ENCODE measurements at places on chromosomes 12 and 14.

DNA sequence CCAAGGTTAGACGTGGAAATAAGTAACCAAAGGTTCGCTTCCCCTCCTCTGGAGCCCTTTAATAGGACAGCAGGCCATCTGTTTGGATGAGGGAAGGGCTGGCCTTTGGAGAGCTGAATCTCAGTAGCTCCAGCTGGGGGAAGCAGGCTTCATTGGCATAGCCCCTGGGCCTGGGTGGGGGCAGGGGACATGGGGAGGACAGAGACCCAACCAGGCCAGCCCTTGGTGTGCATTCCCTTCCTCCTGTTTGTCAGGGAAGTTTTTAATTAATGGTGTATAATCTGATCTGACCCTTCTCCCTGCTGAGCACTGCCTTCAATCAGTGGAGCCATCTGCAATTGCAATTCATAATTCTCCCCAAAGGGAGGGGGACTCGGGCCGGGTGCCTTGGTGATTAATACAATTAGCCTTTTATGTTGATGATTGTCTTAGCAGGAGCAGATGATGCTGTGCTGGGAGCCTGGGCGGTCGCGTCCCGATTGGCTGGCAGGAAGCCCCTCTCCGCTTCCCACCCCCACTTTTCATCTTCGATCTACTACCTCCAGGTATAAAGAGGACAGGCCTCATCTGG, 6.4 kb downstream of the AQP6 start:
- no peak for DNase-seq

DNA sequence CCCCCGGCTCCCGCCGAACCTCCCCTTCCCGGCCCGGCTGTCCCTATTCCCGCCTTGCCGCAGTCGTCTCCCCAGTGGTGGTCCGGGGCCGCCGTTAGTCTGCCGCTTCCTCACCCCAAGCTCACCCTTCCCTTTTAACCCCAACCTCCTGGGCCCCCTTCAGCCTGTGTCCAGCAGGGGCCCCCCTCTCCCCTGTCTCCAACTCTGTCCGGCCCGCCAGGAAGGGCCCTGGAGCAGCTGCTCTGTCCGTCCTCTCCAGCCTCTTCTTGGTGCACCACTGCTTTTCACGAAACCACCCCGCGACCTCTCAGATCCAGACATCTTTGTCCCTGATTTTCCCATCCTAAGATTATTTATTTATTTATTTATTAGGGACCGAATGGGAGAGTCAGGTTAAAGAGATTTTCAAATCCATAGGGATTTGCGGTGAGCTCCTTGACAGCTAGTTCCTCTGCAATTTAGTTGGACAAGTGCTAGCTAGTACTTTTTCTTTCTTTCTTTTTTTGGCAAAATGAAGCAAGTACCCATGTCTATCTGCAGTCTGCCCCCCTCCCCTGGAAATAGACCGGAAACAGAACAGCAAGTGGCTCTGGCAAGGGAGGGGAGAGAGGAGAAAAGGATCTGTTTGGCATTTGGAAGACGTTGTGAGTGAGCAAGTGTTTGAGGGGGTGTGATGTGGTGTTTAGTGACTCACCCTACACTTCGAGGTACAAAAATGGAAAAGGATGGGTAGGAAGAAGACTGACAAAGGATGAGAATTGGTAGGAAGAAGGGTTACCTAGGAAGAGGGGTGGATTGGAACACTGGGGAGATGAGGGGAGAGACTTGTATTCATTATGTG, 632 bp downstream of the UBR7 start:
- DNase-seq = no peak

GRCh38 chr14:67987606-67988005, 168.0 kb downstream of the RAD51B start:
- DNase-seq = peak; percentile 47

DNA sequence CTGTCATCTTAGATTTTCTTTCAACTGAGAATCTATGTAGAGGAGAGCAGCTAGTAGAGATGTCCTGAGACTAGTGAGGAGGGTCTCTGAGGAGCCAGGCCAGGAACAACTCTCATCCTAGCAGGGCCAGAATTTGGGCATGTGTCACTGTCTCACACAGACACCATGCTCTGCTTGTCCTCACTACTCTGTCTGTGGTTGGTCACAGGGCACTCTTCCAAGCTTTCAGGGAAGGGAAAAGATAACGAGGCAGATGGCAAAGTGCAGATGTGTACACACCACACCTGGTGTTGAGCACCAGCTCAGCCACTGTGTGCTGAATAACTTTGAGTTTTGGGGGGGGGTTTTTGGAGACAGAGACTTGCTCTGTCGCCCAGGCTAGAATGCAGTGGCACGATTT, 2.5 kb downstream of the SSPN start:
- no peak for DNase-seq

- DNase-seq = no peak
Measured at GRCh38 chr12:96402061-96402460, 1.8 kb upstream of the CDK17 start.

- DNase-seq = no peak
Measured at GRCh38 chr12:52267266-52267665, 7.2 kb upstream of the KRT86 start.

Data from CMK (cell line).